Spinal cord (tissue), 10 donors: ENCODE measurements at places on chromosomes 12 and 14. TPM values are rescaled to one million over a fixed set of nuclear protein-coding genes. Genes with fewer than 3 reads are reported as not detected.

The SLC6A15 gene
- polyA plus RNA-seq = 17.9 TPM

The SHMT2 gene
- 62.6 TPM for polyA plus RNA-seq

The GPRC5D gene
- polyA plus RNA-seq = 0.65 TPM

DNA sequence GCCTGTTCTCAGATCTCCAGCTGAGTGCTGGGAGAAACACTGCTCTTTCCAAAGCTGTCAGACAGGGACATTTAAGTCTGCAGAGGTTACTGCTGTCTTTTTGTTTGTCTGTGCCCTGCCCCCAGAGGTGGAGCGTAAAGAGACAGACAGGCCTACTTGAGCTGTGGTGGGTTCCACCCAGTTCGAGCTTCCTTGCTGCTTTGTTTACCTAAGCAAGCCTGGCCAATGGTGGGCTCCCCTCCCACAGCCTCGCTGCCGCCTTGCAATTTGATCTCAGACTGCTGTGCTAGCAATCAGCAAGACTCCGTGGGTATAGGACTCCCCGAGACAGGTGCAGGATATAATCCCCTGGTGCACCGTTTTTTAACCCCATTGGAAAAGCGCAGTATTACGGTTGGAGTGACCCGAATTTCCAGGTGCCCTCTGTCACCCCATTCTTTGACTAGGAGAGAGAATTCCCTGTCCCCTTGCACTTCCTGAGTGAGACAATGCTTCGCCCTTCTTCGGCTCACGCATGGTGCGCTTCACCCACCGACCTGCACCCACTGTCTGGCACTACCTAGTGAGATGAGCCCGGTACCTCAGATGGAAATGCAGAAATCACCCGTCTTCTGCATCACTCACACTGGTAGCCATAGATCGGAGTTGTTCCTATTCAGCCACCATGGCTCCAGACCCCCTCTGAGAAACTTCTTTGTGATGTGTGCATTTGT is 650.3 kb upstream of the ALG10B start:
- no peak for DNase-seq

DNA sequence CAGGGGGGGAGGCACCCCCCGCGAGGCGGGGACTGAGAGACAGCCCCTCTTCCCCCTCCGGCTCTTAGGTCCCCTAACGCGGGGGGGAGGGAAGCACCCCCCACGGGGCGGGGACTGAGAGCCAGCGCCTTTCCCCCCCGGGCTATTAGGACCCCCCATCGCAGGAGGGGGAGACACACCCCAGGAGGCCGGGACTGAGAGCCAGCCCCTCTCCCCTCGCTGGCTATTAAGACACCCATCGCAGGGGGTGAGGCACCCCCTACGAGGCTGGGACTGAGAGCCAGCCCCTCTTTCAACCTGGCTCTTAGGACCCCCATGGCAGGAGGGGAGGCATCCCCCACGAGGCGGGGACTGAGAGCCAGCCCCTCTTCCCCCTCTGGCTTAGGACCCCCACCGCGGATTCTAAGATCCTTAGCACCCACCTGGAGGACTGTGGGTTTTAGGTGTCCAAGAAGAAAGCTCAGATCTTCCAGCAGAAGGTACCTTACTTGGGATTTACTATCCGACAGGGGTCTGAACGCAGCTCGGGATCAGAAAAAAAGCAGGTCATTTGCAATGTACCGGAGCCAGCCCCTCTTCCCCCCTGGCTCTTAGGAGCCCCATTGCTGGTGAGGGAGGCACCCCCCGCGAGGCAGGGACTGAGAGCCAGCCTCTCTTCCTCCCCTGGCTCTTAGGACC is 197.8 kb upstream of the PZP start:
- DNase-seq = no peak

DNA sequence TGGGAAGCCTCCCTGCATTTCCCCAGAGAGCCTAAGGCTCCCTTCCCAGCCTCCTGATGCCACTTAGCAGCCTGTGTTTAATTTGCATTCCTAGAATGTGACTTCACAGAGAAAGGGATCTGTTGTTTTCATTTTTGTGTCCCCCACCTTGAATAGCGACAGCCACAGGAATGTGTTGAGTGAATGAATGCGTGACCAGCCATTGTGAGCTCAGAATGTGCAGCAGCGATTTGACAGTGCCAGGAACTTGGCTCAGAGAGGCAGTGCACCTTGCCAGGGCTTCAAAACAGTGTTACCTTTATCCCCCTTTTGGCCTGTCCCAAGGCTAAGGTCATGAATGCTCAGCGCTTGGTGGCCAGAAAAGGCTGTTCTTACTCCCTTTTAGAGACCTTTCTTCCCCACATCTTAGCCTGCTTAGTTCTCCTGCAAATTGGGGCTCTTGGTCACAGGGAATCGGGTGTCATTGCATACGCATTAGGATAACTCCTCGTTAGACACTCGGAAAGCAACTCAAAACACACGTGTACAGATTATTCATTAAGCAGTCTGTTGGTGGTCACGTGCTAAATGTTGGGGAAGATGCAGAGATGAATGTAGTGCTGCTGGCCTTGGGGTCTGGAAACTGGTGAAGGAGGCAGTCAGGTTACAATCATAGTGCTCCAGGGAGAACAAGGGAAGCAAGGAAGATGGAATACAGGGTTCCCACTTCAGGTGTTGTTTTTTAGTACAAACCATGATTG is 9.8 kb downstream of the NTF3 start:
- no peak for DNase-seq

DNA sequence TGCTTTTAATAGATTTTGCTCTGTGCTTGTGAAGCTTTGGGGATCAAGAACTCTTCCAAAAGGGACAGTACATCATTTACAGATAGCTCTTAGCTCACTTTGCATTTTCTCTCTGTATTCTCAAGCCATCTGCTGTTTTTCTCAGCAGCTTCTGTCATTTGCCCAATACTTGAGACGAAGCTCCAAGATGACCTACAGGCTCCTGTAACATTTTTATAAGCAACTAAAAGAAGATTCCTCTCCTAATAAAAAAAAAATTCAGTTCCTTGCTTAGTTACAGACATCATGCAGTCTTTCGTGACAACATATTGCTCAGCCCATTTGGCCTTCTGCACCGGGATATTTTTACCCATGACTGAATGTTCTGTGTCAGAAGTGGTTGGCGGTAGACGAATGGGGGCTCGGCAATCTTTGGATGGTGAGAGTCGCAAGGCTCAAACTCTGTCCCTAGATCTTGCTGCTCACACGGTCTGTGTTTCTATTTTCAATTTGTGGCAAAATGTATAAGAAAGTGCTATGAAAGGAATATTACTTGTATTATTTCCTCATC is 215.6 kb downstream of the FSCB start:
- no peak for DNase-seq

DNA sequence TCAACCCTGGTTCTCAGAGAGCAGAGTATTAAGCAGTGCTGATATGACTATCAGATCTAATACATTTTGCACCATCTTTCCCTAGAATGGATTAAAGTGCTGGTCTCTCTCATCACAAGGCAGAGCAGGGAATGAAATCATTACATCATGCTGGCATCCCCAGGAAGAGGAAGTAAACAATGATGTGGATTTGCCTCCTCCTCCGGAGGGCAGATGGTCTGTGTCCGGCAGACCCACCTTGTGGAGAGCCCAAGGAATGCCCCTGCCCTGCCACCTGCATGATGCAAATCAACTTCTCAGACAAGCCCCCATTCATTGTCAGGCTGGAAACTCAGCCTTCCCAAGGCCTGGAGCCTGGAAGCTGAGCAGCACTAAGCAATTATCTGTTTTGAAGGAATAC is 1149.1 kb downstream of the VRK1 start:
- no peak for DNase-seq

DNA sequence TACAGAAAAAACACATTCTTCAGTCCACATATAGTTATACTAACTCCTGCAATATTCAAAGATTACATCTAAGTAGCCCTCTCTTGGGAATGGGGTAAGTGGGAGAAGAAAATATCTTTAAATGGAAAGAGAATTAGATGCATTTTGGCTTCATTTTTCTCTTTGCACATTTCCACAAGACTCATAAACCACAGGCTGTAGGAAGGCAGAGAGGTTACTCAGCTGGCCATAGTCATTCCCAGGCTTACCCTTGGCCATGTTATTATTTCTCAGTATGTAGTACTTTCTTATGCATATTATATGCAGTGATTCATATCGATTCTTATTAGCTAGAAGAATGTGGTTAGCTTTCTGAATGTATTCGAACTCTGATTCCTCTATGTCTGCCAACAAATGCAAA is 92.2 kb downstream of the PTPRR start:
- no peak for DNase-seq

DNA sequence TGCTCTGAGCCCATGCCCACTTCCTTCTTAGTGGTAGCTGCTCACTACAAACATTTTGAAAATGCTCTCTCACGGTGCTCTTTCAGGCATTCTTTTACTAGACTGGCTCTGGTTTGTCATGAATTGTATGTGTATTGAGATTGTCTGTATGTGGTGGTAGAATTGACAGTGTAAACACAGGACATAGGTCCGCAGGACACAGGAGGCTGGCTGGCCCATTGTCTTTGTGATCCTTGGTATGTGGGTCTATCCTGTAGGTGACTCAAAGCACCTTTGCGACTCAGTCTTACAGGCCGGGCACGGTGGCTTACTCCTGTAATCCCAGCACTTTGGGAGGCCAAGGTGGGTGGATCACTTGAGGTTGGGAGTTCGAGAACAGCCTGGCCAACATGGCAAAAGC is 250.9 kb downstream of the C12orf75 start:
- DNase-seq = no peak

- DNase-seq = no peak
These were observed 37.8 kb downstream of the PHETA1 start for GRCh38 chr12:111330800-111331752.
